ENCODE measurements at places on chromosomes 2 and 18.

- DNase-seq, result no peak
Measured at GRCh38 chr2:159004849-159005248, 36.4 kb downstream of the TANC1 start.

- DNase-seq, result no peak
Measured at GRCh38 chr2:221518201-221518934, 53.7 kb downstream of the EPHA4 start.

GRCh38 chr2:132804051-132804450 lies 134.0 kb upstream of the LYPD1 start:
- DNase-seq, result no peak

GRCh38 chr2:139293992-139294548 lies 513.9 kb upstream of the NXPH2 start:
- no peak for DNase-seq

- DNase-seq, result no peak
Measured at GRCh38 chr2:129778584-129778877, 200.9 kb upstream of the RAB6C start.

DNA sequence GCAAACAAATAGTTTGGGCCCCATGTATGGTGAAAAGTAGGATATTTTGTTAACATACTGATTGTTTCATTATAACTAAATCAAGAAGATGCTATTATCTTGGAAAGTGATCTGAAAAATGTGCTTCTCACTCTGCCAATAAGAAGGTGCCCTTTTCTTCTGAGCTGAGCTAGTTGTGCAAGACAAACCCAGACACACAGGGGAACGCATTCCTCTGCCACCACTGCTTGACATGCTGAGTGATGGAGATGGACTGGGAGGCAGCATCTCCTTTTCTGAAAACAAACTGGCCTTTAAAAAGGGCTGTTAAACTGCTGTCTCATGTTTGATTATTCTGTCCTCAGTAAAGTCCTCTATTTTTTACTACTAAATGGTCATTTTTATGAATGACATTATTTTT lies 1989.9 kb upstream of the CELF4 start:
- DNase-seq, result no peak

DNA sequence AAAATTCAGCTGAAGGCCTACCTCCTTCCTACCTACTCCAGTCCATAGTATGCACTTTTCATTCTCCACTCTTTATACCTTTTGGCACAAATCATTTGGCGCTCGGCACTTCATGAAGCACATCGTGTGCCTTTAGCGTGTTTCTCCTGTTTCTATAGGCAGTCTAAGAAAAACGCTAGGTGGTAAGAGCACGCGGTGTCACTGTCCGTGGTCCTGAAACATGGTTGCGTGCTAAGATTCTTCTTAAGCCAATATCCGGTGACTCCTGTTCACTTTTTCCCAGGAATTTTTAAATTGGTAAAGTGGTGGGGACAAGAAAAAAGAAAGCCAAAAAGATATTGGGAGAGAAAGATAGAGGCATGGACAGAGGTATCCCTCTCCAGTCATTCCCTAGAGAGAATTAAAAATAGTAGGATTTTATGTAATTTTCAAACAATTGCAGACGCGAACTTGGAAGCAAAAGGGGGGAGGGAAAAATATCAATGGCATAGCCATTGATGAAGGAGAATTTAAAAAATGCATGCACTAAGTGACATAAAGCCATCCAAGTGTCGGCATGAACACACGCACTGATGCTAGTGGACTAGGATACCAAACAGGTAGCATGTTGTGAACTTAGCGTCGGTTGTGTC lies 1.4 kb upstream of the CTNNA2 start:
- DNase-seq, result no peak

GRCh38 chr2:149023091-149023490 lies 15.4 kb upstream of the LYPD6B start:
- DNase-seq, result no peak
